GM23248 (cell line): ENCODE measurements at places on chromosomes 2 and 18. TPM values are rescaled to one million over a fixed set of nuclear protein-coding genes. Genes with fewer than 3 reads are reported as not detected.

- no peak overlapping the region for H3K27ac ChIP-seq
- peaks cover 32% of the 10 kb centered on the region; the same call in 1 of the 2 replicates for H3K27me3 ChIP-seq
- H3K4me3 ChIP-seq: no peak overlapping the region
- no peak for DNase-seq
Measured at GRCh38 chr18:76993573-76993972, 139.0 kb downstream of the MBP start.

GRCh38 chr2:122194546-122194945 lies 439.1 kb downstream of the TSN start:
- H3K4me3 ChIP-seq: no peak overlapping the region
- H3K4me1 ChIP-seq: no peaks in the 10 kb centered on the region
- no peaks in the 10 kb centered on the region for H3K27me3 ChIP-seq
- no peaks in the 10 kb centered on the region for H3K36me3 ChIP-seq
- no peak overlapping the region for H3K27ac ChIP-seq

- H3K4me3 ChIP-seq: peak overlapping the region; percentile 67; the same call in 1 of the 2 replicates
- H3K36me3 ChIP-seq: no peaks in the 10 kb centered on the region
- no peaks in the 10 kb centered on the region for H3K4me1 ChIP-seq
- no peak overlapping the region for H3K27ac ChIP-seq
- no peak for DNase-seq
Measured at GRCh38 chr2:241804326-241805229, 4.4 kb upstream of the NEU4 start.

DNA sequence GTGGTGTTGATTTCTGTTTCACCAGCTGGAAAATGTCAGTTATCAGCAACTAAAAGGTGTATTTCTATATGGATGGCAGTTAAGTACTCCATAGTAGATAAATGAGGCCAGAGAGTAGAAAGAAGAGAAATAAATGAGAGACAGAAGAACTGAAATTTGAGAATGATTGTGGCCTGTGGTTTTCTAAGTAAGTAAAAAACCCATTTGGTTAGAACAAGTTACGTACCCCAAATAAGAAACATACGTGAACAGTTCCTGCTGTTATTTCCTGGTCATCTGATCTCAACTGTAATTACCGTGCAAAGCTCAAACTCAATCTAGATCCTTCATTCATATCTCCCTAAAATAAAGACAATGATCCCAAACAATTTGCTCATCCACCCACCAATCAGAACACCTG lies 181.3 kb downstream of the PID1 start:
- no peaks in the 10 kb centered on the region for H3K36me3 ChIP-seq
- no peak for DNase-seq
- H3K4me1 ChIP-seq: no peaks in the 10 kb centered on the region
- no peak overlapping the region for H3K4me3 ChIP-seq
- H3K27ac ChIP-seq: no peak overlapping the region

DNA sequence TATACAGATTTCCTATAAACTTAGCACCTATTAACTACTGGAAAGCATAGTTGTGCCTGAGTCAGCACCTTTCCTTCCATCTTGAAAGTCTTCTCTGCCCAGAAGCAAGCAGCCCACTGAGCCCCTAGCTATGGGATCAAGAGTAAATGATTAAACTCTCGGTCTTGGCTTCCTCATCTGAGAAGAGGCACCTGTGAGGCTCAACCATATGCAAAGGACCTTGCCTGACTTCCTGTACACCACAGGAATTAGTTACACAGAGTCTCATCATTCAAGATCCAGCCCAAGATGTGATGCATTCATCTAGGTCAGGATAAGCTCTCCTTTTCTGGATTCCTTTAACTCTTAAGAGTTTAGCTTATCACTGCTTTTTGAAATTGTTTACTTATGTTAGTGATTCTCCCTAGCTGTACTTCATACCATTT lies 96.0 kb downstream of the CDH2 start:
- no peak overlapping the region for H3K27ac ChIP-seq
- H3K36me3 ChIP-seq: no peaks in the 10 kb centered on the region
- H3K4me1 ChIP-seq: peaks cover 51% of the 10 kb centered on the region
- peak; percentile 27 for DNase-seq

DNA sequence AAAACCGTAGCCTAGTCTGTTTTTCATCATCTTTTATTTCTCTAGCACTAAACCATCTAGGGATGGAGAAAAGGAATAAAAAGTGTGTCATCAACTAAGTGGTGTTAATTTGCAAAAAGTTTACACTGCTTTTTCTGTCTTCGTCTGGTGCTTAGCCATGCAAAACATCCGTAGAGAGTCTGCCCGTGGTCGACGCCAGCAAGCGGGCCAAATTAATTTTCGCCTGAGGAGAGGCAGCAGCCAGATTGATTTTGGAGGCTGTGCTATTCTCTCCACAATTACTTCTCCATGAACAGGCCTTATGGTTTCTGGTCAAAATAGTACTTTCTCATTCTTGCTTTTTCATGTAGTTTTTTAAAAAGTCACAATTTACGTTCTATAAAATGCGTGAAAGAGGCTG lies 46.3 kb downstream of the TNFRSF11A start:
- DNase-seq: no peak
- no peak overlapping the region for H3K27ac ChIP-seq
- H3K36me3 ChIP-seq: no peaks in the 10 kb centered on the region
- no peaks in the 10 kb centered on the region for H3K4me1 ChIP-seq

DNA sequence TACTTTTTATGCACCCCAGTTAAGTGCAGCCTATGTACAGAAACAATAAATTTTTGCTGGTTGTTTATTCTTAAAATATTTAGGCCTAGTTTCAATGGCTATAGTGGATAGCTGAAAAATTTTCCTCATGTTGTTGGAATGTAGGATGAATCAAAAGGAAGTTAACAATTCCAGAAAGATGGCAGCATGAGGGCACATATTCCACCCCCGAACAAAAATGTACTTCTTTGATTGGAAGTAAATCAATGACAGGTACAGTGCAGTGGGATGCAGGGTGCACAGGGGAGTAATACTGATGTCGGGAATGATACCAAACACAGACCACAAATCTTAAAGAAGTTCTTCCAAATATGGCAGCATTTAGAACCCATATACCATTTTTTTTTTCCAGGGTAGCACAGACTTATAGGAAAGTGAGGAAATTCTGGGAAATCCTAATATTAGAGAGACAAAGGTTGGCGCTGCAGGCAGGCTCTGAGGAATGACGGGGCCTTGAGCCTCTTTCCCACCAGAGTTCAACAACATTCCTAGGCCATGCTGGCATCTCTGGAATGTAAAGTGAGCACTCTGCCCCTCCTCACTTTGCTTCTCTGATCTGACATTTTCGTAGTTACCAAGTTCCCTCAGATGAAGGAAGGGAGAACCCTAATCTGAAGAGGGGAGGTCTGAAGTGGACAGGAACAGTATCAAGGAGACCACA lies 36.6 kb upstream of the IKZF2 start:
- H3K36me3 ChIP-seq: no peaks in the 10 kb centered on the region
- peaks cover 40% of the 10 kb centered on the region for H3K4me1 ChIP-seq
- peak; percentile 60 for DNase-seq
- H3K4me3 ChIP-seq: peak overlapping the region; percentile 18; the same call in 1 of the 2 replicates

- no peaks in the 10 kb centered on the region for H3K27me3 ChIP-seq
- H3K27ac ChIP-seq: no peak overlapping the region
- H3K4me3 ChIP-seq: no peak overlapping the region; the same call in 1 of the 2 replicates
- H3K36me3 ChIP-seq: no peaks in the 10 kb centered on the region
Measured at GRCh38 chr2:201820383-201821007, 14.2 kb downstream of the CDK15 start.

DNA sequence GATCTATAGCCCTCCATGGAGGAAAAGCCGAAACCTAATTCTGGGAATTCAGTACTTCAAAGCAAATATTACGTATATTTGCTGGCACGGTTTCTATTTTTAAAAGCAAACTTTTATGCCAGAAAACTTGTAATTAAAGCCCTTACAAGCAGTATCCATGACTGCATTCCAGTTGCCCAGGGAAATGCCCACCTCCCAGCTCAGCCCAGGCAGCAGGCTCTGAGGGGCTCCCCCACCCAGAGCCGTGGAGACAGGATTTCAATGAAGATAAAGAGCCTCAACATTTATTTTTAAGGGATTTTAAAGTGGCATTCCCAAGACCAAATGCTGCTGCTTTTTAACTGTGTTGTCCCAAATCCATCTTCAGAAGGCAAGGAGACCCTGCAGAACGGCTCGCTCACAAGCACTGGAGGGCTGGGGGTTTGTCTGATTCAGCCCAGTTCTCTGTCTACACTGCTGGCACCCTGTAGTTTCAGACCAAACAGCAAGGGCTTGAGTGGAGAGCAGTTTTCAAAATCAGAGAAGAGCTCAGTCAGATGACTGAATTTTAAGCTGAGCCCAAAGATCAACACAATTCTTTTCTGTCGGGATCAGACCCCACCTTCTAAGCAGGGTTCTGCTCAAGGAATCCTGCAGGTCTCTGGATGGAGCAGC lies 105.1 kb downstream of the KCNF1 start:
- H3K36me3 ChIP-seq: no peaks in the 10 kb centered on the region
- no peak for DNase-seq
- H3K27ac ChIP-seq: no peak overlapping the region
- no peak overlapping the region for H3K4me3 ChIP-seq
- peaks cover 65% of the 10 kb centered on the region for H3K27me3 ChIP-seq

GRCh38 chr2:219736209-219736608 lies 108.8 kb downstream of the SLC4A3 start:
- H3K36me3 ChIP-seq: no peaks in the 10 kb centered on the region
- peaks cover 2% of the 10 kb centered on the region for H3K27me3 ChIP-seq
- H3K4me1 ChIP-seq: no peaks in the 10 kb centered on the region; the same call in 1 of the 2 replicates
- DNase-seq: peak; percentile 86

GRCh38 chr2:155301221-155301620 lies 602.7 kb downstream of the KCNJ3 start:
- H3K4me1 ChIP-seq: no peaks in the 10 kb centered on the region
- no peak overlapping the region for H3K27ac ChIP-seq
- H3K27me3 ChIP-seq: no peaks in the 10 kb centered on the region

GRCh38 chr18:55497825-55498403 lies 90.1 kb downstream of the TCF4 start:
- no peak overlapping the region for H3K27ac ChIP-seq
- no peak for DNase-seq
- no peaks in the 10 kb centered on the region for H3K27me3 ChIP-seq
- no peak overlapping the region for H3K4me3 ChIP-seq
- H3K36me3 ChIP-seq: no peaks in the 10 kb centered on the region
- H3K4me1 ChIP-seq: peaks cover 52% of the 10 kb centered on the region

- no peak overlapping the region for H3K4me3 ChIP-seq
- no peak for DNase-seq
- no peaks in the 10 kb centered on the region for H3K27me3 ChIP-seq
- no peak overlapping the region for H3K27ac ChIP-seq
Measured at GRCh38 chr18:7369006-7369405, 138.1 kb downstream of the LRRC30 start.

- no peaks in the 10 kb centered on the region for H3K27me3 ChIP-seq
- H3K4me1 ChIP-seq: peaks cover 49% of the 10 kb centered on the region
- H3K27ac ChIP-seq: peak overlapping the region; percentile 84
- no peak for DNase-seq
- no peaks in the 10 kb centered on the region for H3K36me3 ChIP-seq
Measured at GRCh38 chr2:237701859-237702390, 74.5 kb downstream of the LRRFIP1 start.

DNA sequence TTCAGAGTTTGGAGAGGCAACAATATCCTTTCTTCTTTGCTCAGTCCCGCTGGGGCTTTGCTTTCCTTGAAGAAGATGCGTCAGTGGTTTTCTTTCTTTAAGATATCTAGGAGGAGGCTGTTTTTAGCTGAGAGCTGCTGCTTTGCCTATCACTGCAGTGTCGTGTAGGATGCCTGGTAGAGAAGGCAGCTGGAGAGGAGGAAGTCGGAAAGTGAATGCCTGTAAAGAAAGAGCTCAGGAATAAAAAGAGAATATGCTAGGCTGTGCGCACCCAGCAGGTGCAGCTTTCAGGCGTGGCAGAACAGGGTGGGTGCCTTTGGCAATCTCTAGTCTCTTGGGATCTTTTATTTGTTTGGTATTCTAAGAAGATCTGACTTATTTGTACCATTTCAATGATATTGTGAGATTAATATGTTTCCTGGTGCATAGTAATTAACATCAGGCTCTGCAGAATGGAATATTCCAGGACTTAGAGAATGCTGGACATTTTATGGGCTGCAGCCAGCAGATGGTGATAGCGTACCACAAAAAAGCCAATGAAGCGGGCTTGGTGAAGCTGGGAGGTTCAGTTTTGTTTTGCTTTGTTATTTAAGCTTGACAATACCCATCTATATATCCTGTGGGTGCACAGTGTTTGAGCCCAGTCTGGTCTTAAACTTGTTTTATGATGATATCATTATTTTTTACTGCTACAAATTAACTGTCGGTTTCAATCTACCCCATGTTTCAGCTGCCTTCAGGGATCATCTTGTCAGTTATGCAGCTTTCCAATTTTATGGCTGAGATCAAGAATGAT lies 34.9 kb downstream of the CAVIN2 start:
- peak; percentile 79 for DNase-seq
- no peaks in the 10 kb centered on the region for H3K4me1 ChIP-seq
- H3K36me3 ChIP-seq: no peaks in the 10 kb centered on the region

GRCh38 chr2:99317161-99317872 lies 16.3 kb upstream of the LYG1 start:
- H3K27me3 ChIP-seq: no peaks in the 10 kb centered on the region
- no peak overlapping the region for H3K27ac ChIP-seq
- H3K4me1 ChIP-seq: no peaks in the 10 kb centered on the region

- no peaks in the 10 kb centered on the region for H3K27me3 ChIP-seq
- DNase-seq: no peak
- H3K36me3 ChIP-seq: no peaks in the 10 kb centered on the region
- H3K4me3 ChIP-seq: peak overlapping the region; percentile 95
- H3K27ac ChIP-seq: 0 out of 2 replicates have a peak overlapping the region, but pooled peaks have one; percentile 1
Measured at GRCh38 chr2:233853883-233854240, 473 bp downstream of the HJURP start.

- H3K27me3 ChIP-seq: no peaks in the 10 kb centered on the region
- no peak overlapping the region for H3K27ac ChIP-seq
- peaks cover 12% of the 10 kb centered on the region for H3K4me1 ChIP-seq
- no peaks in the 10 kb centered on the region for H3K36me3 ChIP-seq
- no peak overlapping the region for H3K4me3 ChIP-seq
Measured at GRCh38 chr2:60490441-60490840, 63.0 kb downstream of the BCL11A start.

DNA sequence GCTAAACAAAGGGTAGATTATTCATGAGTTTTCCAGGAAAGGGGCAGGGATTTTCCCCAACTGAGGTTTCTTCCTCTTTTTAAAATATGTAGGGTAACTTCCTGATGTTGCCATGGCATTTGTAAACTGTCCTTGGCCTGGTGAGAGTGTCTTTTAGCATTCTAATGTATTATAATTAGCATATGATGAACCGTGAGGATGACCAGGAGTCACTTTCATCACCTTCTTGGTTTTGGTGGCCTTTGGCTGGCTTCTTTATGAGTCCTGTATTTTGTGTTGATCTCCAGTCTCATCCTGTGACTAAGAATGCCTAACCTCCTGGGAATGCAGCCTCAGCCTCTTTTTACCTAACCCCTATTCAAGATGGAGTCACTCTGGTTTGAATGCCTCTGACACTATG lies 391.0 kb upstream of the LINC00305 start:
- H3K27ac ChIP-seq: no peak overlapping the region
- H3K4me1 ChIP-seq: no peaks in the 10 kb centered on the region
- no peaks in the 10 kb centered on the region for H3K27me3 ChIP-seq
- no peaks in the 10 kb centered on the region for H3K36me3 ChIP-seq

- no peak for DNase-seq
- peaks cover 11% of the 10 kb centered on the region for H3K4me1 ChIP-seq
- H3K4me3 ChIP-seq: no peak overlapping the region
- H3K27me3 ChIP-seq: no peaks in the 10 kb centered on the region
Measured at GRCh38 chr18:70322385-70322784, 33.5 kb downstream of the SOCS6 start.

MYL1 gene
- not detected in 2 replicates for polyA plus RNA-seq

TWIST2 gene
- 248 and 253 TPM in 2 replicates for polyA plus RNA-seq

LRRC30 gene
- polyA plus RNA-seq: not detected in 2 replicates

CYTIP gene
- not detected in 2 replicates for polyA plus RNA-seq

HOXD13 gene
- polyA plus RNA-seq: 1.9 and 2.4 TPM in 2 replicates

LRP1B gene
- polyA plus RNA-seq: not detected in 2 replicates

SCYGR2 gene
- not detected in 2 replicates for polyA plus RNA-seq

PARD6G gene
- 0.42 and 0.53 TPM in 2 replicates for polyA plus RNA-seq
